ENCODE measurements at places on chromosomes 7 and 10.

- DNase-seq: no peak
Measured at GRCh38 chr7:101162551-101163278, 2.7 kb downstream of the VGF start.

- no peak for DNase-seq
Measured at GRCh38 chr10:74994854-74995253, 116.6 kb upstream of the SAMD8 start.

DNA sequence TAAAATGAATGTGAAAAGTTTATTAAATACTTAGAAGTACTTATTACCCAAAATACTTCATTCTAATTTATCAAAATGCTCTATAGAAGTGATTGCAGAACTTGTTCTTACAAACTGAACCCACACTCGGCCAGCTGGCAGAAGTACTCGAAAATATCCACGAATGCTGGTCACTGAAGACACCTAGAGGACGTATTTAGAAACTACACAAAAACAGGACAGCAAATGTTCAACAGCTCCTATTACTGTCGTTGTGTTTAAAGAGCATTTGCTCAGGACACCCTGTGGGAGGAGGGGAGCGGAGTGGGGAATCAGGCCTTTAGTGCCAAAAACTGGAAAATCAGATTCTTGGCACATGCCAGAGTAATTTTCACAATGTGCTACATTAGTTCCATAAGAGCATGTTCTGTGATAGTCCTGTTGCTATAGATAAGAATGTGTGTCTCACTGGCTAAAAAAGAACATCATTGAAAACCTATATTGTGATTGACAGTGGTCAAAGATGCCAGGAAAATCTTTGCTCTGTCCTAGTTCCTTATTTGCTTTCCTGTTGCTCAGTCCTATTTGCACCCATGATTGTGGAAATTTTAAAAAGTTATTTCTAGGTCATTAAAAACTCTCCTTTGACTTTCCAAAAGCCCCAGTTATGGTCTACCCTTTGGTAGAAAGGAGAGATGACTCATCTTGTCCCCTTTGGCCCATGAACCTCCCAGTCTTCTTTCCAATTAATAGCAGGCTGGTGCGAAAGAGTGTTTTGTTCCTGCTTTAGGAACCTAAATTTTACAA is 49.0 kb upstream of the NRBF2 start:
- peak; percentile 63 for DNase-seq

- no peak for DNase-seq
Measured at GRCh38 chr7:83143107-83143506, 19.6 kb downstream of the PCLO start.

DNA sequence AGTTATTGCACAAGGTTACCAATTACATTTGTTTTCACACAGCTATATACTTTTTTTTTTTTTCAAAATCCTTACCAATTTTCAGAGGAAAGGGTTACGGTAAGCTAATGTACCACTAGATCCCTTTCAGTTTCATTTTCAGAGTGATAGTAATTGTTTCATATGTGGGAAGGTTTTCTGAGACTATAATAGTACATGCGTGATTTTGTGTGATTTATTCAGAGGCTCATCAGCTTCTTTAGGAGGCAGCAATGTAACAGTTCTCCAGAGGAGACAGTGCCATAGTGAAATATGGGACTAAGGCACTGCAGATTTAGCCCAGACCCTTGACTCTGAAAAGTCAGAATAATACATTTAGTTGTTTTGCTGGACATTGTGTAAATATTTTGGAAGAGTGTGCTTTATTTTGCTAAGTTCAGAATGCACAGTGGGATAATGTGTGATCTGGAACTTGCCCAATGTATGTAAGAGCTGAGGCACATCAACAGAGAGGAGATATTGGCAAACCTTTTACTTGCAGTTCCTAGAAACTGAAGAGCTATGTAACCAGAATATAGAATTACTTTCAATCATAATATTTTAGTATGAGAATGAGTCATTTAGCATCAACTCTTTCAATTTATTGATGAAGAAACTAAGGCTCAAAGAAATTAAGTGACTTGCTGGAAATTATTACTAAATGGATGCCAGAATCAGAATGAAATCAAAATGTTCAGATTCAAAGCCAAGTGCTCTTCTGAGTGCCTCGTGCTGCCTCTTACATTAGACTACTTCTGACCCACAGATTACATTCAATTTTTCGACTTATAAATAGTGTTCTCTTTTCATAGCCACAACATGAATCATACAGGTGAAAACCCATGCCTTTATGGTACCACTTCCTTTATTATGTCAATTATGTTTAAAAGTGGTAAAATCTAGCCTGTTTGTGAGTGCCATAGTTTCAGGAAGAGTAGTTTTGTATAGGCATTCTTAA is 207.7 kb upstream of the TEX47 start:
- DNase-seq: no peak

DNA sequence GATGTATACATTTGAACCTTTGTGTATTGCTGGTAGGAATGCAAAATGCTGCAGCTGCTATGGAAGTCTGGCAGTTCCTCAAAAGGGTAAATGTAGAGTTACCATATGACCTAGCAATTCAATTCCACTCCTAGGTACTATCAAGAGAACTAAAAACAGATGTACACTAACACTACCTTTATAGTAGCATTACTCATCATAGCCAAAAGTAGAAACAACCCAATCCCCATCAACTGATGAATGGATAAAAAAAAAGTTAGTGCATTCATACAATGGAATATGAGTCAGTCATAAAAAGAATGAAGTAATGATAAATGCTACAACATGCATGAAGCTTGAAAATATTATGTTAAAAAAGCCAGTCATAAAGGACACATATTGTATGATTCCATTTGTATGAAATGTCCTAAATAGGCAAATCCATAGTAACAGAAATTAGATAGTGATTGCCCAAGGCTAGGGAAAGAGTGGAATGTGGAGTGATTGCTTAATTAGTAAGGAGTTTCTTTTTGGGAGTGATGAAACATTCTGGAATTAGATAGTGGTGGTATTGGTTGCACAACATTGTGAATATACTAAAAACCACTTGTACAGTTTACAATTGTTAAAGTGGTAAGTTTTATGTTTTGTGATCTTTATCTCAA is 96.4 kb upstream of the AOAH start:
- peak; percentile 25 for DNase-seq

- DNase-seq: peak; percentile 10
Measured at GRCh38 chr7:151794508-151795167, 82.3 kb downstream of the PRKAG2 start.

GRCh38 chr10:33386926-33387325 is 52.5 kb upstream of the NRP1 start:
- peak; percentile 23 for DNase-seq

- no peak for DNase-seq
Measured at GRCh38 chr10:633279-634245, 55.9 kb downstream of the DIP2C start.

GRCh38 chr10:77717336-77717735 is 79.7 kb upstream of the KCNMA1 start:
- DNase-seq: no peak

- DNase-seq: no peak
Measured at GRCh38 chr10:1644191-1644711, 93.1 kb downstream of the ADARB2 start.
